ENCODE measurements at places on chromosomes 7 and 10.

DNA sequence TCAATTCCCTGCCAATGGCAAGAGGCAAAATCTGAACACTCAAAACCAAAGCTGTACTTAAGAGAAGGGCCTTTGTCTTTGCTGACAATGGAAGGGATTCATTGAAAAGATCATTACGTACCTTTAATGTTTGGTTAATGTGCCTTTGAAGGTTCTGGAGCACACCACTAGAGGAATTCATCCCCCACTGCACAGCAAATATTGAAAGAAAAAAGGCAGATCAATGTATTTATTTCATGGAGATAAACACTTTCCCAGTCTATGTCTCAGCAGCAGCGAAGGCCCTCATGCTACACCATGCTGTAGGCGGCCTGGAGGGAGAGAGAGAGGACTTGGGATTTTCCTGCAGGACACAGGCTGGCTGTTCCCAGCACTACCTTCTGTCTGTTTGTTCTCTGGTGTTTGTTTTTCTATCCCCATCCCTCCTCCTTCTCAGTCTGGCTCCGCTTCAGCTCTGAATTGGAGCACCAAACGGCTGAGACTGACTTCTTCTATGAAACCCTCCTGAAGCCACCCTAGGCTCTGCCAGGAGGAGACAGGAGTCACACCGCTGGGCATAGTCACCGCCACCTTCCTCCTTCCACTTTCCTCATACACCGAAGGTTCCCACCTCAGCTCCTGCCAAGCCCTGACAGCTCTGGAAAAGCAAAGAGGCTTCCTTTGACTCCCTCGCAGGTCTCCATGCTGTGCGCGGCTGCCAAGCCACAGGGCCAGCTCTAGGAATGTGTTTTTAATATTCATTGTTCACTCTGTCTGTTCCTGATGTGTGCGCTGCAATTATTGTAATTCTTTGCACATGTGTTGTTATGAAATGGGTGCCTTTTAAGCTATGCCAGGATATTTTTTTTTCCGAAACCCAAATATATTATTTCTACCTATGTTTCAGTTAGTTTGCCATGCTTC lies 301.5 kb downstream of the FZD1 start:
- peak; percentile 42 for DNase-seq

DNA sequence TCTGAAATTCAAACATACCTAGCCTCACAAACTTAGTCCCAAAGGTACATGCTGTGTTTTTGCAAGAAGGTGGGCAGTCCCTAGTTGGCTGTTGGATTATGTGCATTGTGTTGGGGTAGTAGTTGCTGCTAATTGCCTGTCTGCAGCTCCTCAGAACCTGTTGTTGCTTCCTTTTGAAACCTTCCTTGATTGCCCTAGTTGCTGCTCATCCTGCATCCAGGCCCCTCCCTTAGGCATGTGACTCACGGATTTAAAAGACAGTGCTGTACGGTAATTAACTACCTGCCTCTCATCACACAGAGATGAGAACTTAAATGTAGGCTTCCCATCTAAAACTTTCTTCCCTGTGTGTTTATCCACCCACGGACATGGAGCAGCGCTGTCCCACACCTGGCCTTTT lies 67.7 kb downstream of the BMPR1A start:
- DNase-seq, result no peak

- no peak for DNase-seq
Observed at GRCh38 chr10:61942604-61943461, 41.3 kb downstream of the ARID5B start.

DNA sequence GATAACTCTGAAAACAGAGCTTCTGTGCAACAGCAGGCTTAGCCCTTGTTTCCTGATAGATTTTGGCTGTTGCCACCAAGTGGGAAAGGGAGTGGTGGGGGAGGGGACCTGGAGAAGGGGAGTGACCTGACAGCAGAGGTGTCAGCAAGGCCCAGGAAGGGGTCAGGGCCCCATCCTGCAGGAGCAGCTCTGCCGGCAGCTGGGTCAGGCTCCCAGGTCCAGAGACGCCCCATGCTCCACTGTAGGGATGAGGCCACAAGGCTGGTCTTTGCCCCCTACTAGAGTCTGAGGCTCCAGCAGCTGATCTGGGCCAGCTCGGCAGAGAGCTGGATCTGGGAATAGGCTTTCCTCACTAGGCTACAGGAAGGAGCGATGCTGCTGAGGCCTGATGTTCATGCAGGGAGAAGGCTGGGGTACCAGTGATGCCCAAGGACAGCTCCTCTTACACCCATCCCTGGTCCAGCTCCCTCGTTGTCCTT lies 44.0 kb upstream of the ZMIZ1 start:
- DNase-seq, result no peak

DNA sequence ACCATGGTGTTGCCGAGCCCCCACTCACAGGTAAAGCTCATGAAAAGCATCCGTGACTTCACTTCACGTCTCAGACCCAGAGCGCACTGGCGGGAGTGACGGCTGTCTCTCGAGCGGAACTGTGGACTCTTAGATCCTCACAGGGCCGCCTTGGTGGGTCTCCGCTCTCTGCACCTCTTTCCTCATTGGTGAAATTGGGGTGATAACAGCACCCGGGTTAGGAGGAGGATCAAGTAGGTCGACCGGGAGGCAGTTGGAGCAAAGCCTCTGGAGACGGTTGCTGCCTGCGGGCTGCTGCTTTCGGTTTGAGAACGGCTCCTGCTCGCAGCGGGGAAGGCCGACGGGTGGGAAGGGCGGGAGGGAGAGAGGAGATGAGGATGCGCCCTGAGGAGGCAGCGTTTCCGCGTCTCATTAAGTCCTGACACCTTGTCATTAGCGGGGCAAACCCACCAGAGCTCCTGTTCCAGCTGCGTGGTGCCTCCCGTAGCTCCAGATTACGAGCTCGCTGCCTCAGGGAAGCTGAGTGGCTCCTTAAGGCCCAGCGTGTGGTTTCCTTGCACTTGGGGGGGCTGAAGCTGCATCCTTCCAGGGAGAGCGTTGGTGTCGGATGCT lies 51.9 kb upstream of the CFAP46 start:
- DNase-seq, result no peak

GRCh38 chr7:116273918-116274301 lies 63.6 kb downstream of the TES start:
- no peak for DNase-seq

DNA sequence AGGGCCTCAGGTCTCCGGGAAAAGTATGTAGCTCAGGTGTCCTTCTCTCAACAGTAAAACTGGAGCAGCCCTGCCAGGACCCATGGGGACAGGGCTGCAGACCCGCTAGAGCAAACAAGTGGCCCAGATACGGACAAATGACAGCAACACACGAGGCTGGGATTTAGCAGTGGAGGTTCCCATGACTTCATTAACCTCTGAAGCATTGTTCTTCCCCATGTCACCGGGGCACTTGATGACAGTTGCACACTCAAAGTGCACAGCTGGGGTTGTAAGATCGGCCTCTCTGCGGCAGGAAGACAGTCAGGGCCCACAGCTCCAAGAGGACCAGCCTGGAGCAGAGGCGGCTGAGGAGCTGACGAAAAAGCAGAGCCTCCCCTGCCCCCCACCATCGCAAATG lies 12.5 kb upstream of the PODXL start:
- no peak for DNase-seq

DNA sequence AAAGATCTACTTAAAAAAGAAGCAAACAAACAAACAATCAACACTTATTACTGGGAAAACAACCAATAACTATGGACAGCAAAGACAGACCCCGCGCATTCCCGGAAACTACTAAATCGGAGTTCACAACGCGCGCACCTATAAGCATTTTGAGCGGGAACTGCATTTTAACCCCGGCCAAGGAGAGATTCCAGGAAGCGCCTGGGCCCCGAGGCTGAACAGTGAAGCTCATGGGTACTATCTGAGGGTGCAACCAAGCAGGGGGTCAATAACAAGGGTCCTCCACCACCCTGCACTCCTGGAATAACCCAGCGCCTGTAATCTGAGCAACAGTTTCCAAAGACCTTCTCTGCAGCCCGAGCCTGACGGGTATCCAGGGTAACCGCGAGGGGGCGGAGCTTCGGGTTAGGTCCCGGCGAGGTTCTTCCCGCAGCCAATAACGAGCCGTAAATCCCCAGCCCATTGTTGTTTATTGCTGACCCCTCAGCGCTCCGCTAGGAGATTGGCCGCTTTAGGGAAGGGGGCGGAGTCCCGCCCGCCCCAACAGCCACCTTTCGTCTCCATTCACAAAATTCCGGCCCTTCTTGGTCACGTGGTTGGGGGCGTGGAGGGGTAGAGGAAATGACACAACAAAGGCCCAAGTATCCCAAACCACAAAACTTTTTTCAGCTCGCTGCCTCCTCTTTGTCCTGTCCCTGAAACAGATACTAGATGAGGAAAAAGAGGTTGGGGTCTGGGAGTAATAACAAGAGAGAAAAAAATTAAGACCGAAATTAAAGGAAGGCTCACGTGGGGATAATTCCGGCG lies 1.7 kb upstream of the ETV1 start:
- DNase-seq, result peak; percentile 96

DNA sequence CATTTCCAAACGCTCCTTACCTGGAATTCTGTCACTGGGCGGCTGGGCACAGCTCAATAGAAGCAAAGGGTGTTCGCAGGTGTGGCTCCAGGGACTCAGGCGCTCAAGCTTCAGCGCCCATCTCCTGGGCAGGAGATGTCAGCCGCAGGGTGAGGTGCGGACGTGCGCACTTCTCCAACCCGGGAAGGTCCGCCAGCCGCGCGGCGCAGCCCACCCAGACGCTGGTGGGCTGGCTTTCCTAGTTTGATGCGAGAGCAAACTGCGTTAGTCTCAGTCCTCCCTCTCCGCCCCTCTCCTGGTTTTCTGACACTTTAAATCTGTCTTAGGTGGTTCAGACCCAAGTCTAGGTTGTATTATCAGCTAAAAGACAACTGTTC lies 267 bp downstream of the CALCR start:
- no peak for DNase-seq

- DNase-seq, result no peak
Observed at GRCh38 chr10:78035025-78035424, 1.4 kb downstream of the RPS24 start.

GRCh38 chr7:99740573-99741440 lies 5.8 kb upstream of the CYP3A7 start:
- peak; percentile 5 for DNase-seq

GRCh38 chr7:105963038-105963667 lies at the start of gene CDHR3:
Gene CDHR3 (plus strand): TSS chr7:105963264. CDS start chr7:105963319, 55 bp downstream.
- DNase-seq, result no peak

- DNase-seq, result no peak
Observed at GRCh38 chr7:68058014-68058413, 1061.4 kb downstream of the TYW1 start.

DNA sequence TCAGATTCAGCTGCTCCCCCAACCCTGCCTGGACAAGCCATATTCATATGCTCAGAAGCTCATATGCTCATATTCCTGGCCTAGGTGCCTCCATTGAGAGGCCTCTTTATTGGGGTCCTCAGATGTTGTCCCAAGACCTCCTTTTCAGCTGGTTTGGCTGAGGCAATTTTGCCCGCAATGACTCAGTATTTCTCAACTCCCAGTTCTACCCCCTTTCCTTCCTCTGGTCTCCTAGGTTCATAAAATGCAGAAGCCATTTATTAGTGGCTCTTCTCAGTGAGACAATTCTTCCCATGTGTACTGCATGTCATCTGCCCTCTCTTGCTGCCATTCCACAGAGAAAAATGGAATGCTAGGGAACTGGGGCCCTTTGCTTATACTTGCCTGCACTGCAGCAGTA lies 110.7 kb downstream of the INHBA start:
- DNase-seq, result no peak

- no peak for DNase-seq
Observed at GRCh38 chr10:106652279-106652678, 512.2 kb downstream of the SORCS1 start.

DNA sequence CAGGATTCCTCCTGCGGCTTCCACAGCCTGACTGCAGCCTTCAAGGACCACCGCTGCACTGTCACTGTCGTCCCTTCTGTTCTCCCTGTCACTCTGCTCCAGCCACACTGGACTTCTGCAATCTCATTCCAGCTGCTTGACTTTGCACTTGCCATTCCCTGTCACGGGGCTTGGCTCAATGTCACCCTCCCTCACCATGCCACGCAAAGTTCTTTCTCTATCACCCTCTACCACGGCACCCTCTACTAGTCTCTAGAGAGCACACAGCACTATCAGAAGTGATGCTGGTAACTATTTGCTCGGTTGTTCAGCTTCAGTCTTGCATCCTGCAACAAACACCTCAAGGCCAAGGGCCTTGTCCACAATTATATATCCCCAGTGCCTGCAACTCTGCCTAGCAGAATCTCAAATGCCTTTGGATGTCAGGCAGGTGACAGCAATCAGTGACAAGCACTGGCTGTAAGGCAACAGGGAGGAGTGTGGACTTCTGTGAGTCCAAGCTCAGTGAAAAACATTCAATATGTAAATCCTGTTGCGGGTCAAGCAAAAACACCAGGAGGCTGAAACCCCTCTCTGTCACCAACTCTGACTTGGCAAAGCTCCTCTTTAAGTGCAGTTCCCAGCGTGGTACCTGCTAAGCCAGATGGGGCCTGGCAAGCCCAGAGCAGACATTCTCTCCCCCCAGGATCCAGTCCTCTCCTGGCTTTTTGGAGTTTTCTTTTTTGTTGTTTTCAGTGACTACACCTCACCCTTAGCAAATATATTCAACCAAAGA lies 259.9 kb downstream of the FGFR2 start:
- DNase-seq, result no peak

- DNase-seq, result no peak
Observed at GRCh38 chr7:132998763-132999162, 83.1 kb downstream of the CHCHD3 start.

DNA sequence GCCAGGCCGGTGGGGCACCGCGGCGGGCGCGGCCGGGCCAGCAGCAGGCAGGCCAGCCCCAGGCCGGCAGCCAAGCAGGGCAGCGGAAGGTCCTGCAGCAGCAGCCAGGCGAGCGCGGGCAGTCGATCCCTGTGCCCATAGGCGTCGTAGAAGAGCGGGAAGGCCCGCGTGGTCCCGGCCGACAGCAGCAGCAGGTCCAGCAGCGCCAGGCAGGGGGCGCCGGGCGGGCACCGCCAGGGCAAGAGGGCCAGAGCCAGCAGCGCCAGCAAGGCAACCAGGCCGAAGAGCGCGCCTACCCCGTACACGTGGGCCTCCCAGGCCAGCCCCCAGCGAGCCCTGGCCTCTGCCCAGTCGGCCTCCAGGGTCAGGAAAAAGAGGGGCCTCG lies 8.4 kb upstream of the RBM28 start:
- no peak for DNase-seq

- DNase-seq, result no peak
Observed at GRCh38 chr10:131901181-131901829, 497 bp downstream of the PPP2R2D start.

DNA sequence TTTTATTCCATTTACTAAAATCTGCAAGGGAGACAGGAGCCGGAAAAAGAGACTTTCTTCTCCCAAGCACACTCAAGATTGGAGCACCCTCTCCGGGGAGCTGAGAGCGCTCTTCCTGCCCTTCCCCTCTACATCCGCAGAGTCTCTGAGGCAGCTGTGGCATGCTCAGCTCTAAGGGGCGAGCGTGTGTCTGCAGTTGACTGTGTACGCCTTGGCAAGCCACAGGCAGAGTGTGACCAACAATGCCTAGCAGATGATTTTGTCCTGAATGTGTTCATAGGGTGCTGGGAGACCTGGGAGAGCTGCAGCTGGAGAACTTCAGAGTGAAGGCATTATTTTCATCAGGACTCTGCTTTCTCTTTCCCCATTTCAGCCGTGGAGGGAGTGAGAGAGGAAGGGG lies 20.7 kb downstream of the MTURN start:
- DNase-seq, result no peak

Data from fibroblast of skin of left biceps (primary cell).